Germinal center (tissue), 1 donor: ENCODE measurements at places on chromosomes 11 and 22.

- no peak for DNase-seq
Observed at GRCh38 chr11:126415128-126415527, 59.6 kb downstream of the ST3GAL4 start.

GRCh38 chr11:32451808-32452207 lies 16.5 kb upstream of the WT1 start:
- DNase-seq: no peak

- no peak for DNase-seq
Observed at GRCh38 chr11:31150011-31150410, 219.5 kb downstream of the DCDC1 start.

DNA sequence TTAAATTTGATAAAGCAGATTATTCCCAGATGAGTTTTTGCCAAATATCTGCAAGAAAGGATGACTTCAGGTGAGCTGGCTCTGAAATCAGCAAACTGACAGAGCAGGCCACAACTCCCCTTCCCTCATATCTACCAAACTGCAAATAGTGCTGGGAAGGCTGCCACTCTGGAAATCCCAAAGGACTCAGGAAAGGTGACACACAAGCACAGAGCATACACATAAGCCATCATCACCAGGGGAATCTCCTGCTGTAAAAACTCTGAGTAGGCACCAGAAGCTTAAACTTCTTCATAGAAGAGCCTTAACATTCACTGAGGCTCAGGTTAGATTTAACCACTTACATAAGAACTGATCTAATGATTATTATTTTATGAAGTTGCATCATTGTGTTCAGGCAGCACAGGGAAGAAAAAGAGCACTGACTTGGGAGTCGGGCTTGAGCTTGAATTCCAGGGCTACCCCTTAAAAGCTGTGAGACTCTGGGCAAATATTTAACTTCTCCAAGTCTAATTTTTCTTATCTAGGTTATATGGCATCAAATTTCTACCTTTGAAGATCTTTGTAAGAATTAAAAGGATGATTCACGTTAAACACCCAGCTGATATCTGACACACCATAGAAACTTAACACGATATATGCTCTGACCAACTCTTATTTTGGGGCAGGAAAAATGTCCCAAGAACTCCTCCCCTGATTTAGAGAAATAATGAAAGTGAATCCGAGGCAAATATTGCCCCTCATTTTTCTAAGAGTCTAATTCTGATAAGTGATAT lies 15.0 kb downstream of the SYTL2 start:
- no peak for DNase-seq

GRCh38 chr11:17989306-17989705 lies 23.5 kb downstream of the SERGEF start:
- DNase-seq: no peak

GRCh38 chr11:63567044-63567840 lies 4.1 kb upstream of the PLAAT2 start:
- DNase-seq: peak; percentile 66

DNA sequence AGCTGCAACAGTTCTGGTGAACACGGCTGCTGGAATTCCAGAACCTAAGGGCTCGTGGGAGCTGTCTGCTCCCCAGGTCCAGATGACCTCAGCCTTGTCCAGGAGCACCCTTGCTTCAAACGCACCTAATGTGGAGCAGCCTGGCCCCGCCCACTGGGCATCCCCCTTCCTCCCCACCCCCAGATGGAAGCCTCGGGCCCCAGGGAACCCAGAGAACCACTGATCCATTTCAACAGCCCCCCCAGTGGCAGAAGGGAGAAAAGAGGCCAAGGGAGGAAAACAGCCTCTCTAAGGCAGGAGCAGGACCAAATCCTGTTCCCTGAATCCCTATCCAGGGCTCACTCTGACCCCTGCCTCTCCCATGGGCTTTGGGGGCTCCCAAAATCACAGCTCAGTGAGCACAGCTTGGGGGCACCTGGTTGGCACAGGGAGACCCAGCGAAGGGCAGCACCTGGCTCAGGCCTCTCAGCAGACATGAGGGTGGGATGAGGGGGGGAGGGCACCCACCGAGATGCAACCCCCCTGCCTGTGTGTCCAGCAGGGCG lies 1.2 kb downstream of the CYTH4 start:
- peak; percentile 48 for DNase-seq

DNA sequence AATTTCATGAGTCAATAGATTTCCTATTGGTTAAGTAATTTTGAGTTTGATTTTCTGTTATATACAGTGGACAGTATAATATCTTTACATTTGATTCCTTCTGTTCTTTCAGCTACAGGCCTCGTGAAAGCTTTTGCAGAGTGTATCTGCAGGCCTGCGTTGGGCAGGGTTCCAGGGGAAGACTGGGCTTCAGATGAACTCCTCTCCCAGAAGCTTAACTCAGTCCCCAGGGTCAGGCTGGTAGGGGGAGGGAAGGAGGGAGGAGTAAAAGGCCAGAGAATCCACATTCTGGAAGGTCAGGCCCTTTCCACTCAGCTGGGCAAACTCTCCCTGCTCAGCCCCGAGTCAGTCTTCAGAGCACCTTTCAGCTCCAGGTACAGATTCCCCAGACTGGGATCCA lies 100.4 kb upstream of the NECTIN1 start:
- DNase-seq: no peak

GRCh38 chr11:50298182-50298988 lies 265.7 kb downstream of the OR4C45 start:
- no peak for DNase-seq

DNA sequence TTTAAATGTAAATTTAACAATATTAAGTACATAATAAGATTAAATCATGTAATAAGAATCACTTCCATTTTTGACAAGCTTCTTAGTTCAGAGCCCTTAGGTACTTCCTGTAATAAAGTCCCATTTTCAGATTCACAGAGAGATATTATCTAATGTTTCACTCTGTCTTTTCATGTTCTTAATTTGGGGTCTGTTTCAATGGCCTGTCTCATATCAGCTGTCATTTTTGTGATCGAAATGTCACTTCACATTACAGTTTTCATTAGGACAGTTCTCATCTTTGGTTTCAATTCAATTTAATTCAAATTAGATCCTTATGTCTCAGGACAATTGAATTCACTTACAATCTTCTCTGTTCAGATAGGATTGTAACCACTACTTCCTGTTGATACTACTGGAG lies 22.6 kb upstream of the OLFML1 start:
- DNase-seq: no peak

- no peak for DNase-seq
Observed at GRCh38 chr22:46010207-46010867, 33.4 kb upstream of the WNT7B start.

- no peak for DNase-seq
Observed at GRCh38 chr11:16440136-16440535, 83.8 kb upstream of the SOX6 start.

GRCh38 chr22:20550851-20551744 lies 43.7 kb downstream of the MED15 start:
- peak; percentile 53 for DNase-seq

GRCh38 chr11:9574622-9575259 lies 1.3 kb downstream of the WEE1 start:
- peak; percentile 11 for DNase-seq

DNA sequence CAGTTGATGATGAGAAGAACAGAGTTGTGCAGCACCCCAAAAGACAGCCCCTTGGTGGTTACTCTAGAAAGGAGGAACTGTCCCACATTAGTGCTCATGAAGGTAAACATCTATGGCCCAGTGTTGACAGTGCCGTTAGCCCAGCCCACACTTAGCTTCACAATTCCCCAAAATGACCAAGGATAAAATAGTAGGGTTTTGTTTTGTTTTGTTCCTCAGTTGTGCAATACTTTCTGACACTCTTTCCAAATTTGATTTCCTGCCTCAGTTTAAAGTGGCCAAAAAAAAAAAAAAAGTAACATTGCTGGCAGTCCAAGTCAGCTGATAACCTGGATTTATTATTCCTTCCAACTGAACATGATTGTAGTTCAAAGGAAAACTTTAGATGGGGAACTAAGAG lies 269.4 kb downstream of the TMEM135 start:
- no peak for DNase-seq

GRCh38 chr22:40309631-40310030 lies 36.7 kb upstream of the ADSL start:
- no peak for DNase-seq

DNA sequence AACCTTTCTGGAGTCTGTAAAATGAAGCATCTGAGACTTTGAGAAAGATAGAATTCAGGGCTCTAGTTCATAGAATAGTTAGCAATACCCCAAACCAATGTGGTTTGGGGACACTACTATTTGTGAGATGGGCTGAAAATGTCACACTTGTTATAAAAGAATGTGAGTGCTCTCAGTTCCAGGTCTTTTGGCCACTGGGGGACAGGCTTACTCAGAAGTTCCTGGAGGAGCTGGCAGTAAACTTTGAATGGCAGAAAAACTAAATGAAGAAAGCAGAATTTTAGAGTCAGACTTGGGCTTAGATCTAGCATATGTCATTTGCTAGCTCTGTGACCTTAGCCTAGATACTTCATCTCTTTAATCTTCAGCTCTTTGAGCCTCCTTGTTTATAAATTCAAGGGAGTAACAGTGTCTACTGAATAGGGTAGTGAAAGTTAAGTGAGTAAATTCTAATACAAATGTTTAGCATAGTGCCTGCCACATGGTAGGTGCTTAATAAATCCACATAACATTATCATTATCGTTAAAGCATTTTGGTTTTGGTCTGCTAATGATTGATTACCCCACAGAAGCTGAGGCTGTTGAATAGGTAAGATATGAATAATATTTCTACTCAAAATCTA lies 3.7 kb downstream of the LYVE1 start:
- DNase-seq: no peak

- DNase-seq: no peak
Observed at GRCh38 chr11:36376009-36376887, 80.2 kb downstream of the PRR5L start.

GRCh38 chr11:104005234-104005855 lies 31.1 kb upstream of the DDI1 start:
- DNase-seq: no peak

DNA sequence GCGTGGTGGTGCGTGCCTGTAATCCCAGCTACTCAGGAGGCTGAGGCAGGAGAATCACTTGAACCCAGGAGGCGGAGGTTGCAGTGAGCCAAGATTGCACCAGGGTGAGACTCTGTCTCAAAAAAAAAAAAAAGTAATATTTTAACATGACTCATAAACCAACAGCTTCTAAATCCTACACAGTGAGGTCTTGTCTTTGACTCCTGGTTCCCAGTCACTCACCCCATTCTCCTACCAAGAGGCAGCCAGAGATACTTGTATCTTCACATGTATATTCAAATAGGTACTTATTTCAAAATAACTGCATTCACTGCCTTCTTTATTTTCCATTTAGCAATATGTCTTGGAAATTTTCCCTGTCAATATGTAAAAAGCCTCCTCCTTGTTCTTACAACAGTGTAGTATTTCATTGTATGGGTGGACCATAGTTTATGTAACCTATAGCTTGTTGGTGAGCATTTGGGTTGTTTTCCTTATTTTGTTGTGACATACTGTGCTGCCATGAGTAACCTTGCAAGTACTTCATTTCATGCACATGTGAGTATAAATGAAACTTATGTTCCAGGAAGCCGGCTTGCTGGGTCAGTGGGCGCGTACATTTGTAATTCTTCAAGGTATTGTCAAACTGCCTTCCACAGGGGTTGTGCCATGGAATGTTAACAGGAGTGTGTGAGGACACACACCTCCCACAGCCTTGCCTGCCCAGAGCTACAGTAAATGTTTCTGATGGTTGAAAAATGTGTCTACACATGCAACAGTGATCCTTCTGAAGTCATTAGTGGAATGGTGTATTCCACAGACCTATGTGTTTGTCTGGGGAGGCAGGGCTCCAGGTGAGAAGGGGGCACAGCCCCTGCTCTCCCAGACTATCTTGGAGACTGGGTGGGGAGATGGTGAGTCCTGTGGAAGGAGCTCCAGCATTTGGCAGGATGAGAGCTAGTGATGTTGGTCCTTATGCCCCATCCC lies 47.9 kb downstream of the OSBP2 start:
- no peak for DNase-seq

GRCh38 chr11:85310479-85310878 lies 316.7 kb downstream of the DLG2 start:
- DNase-seq: peak; percentile 13

DNA sequence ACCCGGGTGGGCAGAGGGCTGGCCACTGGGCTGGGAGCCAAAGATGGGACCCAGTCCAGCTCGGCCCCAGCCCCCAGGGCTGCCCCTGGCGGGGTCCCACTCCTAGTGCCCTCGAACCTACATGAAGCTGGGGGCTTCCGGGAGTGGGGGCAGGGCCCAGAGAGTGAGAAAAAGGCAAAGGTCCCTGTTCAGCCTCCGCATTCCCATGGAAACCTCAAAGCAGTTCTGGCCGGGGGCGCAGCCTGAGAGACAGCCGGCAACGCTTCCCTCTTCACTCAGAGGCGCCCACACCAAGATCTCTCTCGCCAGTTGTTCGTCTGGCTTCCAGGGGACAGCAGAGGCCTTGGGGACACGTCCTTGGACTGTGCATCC lies 22.4 kb upstream of the ARHGAP8 start:
- no peak for DNase-seq

GRCh38 chr11:69089258-69089657 lies 40.5 kb downstream of the TPCN2 start:
- DNase-seq: no peak

- DNase-seq: no peak
Observed at GRCh38 chr22:43580271-43580750, 168.5 kb downstream of the MPPED1 start.

DNA sequence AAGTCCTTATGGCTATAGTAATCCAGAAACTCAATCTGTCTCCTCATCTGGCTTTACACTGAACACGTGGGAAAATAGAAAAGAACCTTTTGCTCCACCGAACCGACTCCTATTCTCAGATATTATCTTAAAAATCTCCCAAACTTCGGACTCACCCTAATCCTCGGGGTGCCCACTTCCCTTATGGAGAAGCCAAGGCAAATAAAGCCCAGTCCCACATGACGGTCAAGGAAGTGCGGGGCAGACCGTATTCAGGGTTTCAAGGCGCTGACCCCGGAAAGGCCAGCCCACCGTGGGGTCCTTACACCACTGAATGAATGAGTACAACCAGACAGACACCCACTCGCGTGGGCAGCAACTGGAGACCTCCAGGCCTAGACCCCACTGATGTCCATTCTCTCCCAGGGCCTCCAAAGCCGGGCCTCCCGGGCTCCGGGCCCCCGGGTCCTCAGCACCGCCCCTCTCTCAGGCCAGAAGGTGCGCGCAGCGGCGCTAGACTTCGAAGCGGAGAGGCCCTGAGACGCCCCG lies 489 bp downstream of the NUP98 start:
- DNase-seq: no peak

- DNase-seq: no peak
Observed at GRCh38 chr11:35160902-35161597, 22.1 kb downstream of the CD44 start.
